Peyer's patch (tissue), 4 donors: ENCODE measurements at places on chromosomes 2 and 18. TPM values are rescaled to one million over a fixed set of nuclear protein-coding genes. Genes with fewer than 3 reads are reported as not detected.

- no peak for DNase-seq
These were observed 14.9 kb downstream of the PIKFYVE start for GRCh38 chr2:208280933-208281332.

- no peak for DNase-seq
These were observed 38.7 kb downstream of the FANCL start for GRCh38 chr2:58202404-58202803.

GRCh38 chr2:48221846-48222516, 308.0 kb upstream of the STON1 start:
- DNase-seq: no peak

GRCh38 chr2:74884118-74884762, 50.3 kb downstream of the HK2 start:
- no peak for DNase-seq

- no peak for DNase-seq
These were observed 105.1 kb downstream of the KCNF1 start for GRCh38 chr2:11016735-11017388.

DNA sequence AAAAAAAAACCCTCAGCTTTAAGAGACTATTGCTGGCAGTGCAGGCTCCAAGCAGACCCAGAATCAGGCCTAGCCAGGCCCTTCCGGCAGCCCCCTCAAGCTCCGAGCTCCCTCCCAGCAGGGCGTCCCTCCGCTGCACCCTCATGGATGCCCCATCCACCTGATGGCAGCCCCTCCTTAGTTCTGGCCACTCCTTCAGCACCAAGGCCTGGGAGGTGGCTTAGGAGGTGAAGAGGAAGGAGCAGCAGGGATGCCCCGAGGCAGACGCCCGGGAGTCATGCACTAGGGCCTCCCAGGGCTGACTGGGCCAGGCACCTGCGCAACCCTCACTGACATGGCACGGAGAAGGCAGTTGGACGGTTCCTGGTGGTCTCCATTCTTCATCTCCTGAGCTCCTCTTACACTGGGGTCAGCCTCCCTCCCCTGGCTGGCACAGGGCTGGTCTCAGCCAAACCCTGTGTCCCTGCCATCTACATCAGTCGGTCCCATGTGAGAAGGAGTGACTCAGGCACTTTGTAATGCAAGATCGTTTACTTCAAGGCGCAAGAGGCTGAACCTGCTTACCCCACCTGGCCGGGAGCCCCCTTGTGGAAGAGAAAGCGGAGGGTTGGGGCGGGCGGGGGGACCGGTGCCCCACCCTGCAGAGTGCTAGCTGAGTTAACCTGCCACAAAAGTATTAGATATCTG, 53.5 kb upstream of the ID2 start:
- no peak for DNase-seq

GRCh38 chr2:235634435-235635158, 140.8 kb downstream of the AGAP1 start:
- no peak for DNase-seq

- DNase-seq: no peak
These were observed 78.0 kb upstream of the RPL31 start for GRCh38 chr2:100924122-100924519.

DNA sequence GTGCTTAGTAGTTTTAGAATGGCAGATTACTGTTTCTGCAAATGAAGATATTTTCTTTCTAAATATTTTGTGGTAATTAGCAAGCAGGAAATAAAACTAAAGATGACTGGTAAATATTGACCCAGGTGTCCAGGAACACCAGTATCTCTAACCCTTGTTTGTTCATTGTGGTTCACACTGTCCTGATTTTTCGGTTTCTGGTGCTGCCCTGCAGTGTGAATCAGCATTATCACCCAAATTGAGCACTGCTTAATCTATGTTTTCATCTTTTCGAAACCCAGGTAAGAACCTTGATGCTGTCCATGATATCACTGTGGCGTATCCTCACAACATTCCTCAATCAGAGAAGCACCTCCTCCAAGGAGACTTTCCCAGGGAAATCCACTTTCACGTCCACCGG, 167.4 kb downstream of the CAPN13 start:
- DNase-seq: no peak

Gene ST8SIA5
- total RNA-seq: 0.09 TPM
